ENCODE measurements at places on chromosomes 12 and 14.

- no peak for DNase-seq
These were observed 41.1 kb downstream of the PSMA6 start for GRCh38 chr14:35333264-35333730.

- no peak for DNase-seq
These were observed 72.2 kb downstream of the SPTB start for GRCh38 chr14:64807551-64807950.

GRCh38 chr12:112130441-112130998, 5.2 kb downstream of the TRAFD1 start:
- DNase-seq, result no peak

- DNase-seq, result no peak
These were observed 118.8 kb upstream of the DIO3 start for GRCh38 chr14:101442451-101442850.

DNA sequence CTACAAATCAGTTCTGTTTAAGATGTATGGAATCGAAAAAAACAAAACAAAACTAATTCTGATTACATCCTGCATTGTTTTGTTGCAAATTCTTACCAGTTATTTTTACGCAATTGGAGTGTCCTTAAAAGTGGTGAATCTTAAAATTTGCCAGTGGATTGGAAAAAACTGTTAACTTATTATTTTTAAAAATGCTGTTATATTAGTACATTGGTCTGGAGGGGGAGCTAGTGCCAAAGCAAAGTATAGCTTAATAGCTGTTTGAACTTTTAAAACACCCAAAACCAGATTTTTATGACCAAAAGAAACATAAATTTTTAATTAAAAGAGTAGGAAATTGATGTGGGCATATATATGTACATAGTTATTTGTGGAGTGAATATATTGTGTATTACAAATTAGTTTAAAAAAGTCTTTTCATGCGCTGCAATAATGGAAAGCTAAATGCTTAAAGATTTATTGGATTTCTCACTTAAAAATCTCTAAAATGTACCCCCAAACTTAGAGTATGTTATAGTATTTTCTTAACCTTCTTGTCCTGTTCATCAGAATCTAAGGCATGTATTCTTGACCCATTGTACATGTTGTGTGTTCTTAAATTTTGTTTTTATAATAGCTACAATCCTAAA, 2.5 kb downstream of the FUT8 start:
- no peak for DNase-seq

DNA sequence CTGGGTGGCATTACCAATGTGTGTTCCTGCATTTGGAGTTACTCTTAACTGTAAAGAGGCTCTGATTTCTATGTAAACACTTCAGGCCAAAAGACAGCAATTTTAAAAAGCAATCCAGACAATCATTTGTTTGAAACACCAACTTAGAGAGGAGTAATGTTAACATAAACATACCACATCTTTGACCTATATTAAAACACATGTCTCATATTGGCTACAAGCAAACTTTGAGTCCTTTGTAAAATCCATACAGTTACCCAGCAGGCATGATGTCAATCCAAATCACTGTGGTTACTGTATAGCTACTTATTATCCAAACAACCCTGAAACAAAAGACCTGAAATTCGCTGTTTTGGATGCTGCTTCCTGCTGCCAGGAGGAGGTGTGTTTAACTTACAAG, 7.5 kb upstream of the G2E3 start:
- DNase-seq, result peak; percentile 49

DNA sequence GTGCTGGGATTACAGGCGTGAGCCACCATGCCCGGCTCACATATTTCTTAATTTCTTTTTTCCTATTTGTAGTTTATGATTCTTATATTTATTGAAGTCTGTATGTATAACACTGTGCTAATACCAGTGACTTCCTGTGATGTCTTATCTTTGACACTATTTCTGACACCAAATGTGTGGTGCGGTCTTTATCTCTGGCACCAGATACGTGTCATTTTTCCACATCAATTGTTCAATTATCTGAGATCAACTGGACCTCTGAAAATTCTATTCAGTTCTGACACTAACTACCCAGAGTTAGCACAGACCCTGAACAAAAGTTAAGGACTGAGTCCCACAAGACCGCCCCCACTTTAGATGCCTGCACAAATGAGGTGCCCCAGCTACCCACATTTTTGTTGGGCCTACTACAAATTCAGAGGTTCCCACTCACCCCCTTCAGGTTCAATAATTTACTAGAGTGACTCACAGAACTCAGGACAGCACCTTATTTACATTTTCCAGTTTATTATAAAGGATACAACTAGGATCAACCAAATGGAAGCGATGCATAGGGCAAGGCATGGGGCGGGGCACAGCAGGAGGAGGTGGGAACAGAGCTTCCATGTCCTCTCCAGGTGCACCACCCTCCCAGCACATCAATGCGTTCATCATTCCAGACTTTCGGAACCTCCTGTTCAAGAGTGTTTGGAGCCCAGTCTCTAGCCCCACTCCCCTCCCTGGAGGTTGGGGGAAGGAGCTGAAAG, 11.6 kb upstream of the SRSF9 start:
- DNase-seq, result no peak

GRCh38 chr12:18284386-18284785, 23.1 kb downstream of the PIK3C2G start:
- DNase-seq, result no peak

GRCh38 chr12:54017027-54017788, 8.4 kb downstream of the HOXC8 start:
- DNase-seq, result peak; percentile 75

GRCh38 chr12:94875525-94875924, 128.0 kb downstream of the NDUFA12 start:
- DNase-seq, result peak; percentile 41

GRCh38 chr12:123877968-123878367, 94.7 kb downstream of the CCDC92 start:
- no peak for DNase-seq
